Urinary bladder (tissue), 4 donors: ENCODE measurements at places on chromosomes 2 and 18. TPM values are rescaled to one million over a fixed set of nuclear protein-coding genes. Genes with fewer than 3 reads are reported as not detected.

NDUFS1 gene
- 45.2 TPM for polyA plus RNA-seq

DNA sequence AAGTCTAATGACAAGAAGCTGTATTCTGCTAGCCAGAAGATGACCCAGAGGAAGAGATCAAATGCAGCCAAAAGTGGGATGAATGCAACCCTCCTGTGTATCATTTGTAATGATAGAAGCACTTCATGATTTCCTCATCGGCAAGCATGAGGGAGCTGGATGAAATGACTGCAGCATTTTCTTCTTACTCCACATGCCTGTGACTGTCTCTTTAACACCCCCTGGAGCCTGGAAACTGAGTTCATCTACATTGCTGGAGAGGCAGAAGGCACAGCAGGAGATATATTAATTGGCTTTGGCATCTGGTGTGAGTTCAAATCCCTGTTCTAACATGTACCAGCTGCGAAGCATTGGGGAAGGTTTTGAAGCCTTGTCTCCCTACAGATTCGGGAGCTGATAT is 37.7 kb downstream of the ID2 start:
- DNase-seq, result no peak

DNA sequence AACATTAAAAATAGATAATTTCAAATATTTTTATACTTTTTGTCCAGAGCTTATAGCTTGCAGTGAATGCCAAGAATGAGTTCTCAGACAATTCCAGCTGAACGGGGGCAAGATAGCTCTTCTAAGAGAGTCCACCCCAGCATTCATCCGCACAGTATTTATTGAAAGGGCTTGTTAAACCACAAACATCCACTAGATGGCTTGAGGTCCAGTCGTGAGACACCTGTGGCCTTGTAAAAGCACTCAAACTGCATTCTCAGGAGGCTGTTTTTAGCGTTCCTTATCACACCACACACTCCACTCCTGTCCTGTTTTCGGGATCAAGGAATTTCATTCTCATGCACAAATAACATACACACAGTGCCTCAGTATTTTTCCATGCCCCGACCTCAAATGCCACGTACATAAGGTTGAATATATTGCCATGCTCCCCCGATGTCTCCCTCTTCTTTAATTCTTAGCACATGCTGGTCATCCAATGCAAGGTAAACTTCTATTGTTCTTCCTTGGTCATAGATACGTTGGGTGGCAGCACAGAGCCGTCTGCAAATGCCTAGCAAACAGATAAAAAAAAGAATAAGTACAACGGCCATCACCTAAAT is 47.4 kb downstream of the DNAJC10 start:
- DNase-seq, result no peak

DNA sequence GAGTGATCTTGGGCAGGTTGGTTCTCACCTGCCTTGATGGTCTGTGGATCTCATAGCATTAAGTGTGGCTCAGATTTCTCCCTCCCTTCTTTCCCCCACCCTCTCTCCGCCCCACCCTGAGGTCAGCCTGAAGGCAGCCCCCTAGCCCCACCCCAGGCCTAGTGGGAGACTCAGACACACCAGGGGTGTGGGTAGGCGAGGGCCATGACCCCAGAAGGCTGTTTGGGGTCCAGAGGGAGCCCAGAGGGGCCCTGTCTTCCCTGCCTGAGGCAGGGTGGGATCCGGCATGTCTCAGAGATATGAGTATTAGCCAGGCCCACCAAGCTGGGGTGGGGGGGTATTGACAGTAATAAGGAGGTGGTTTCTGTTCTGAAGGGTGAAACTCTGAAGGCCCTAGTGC is 160.5 kb downstream of the GLI2 start:
- DNase-seq, result no peak
